ENCODE measurements at places on chromosomes 4 and X. TPM values are rescaled to one million over a fixed set of nuclear protein-coding genes. Genes with fewer than 3 reads are reported as not detected.

The CSAG3 gene
- total RNA-seq, result not detected

The LANCL3 gene
- 0.66 TPM for total RNA-seq

The SPARCL1 gene
- total RNA-seq, result 0.17 TPM

The IL2RG gene
- total RNA-seq, result not detected

The BEX5 gene
- total RNA-seq, result not detected

The SRPX2 gene
- 210 TPM for total RNA-seq

The NOX1 gene
- not detected for total RNA-seq

The DCLK2 gene
- total RNA-seq, result 14.2 TPM

The NSG1 gene
- total RNA-seq, result 0.72 TPM

The GAGE1 gene
- total RNA-seq, result not detected

Data from smooth muscle cell of the pulmonary artery (primary cell).